Fibroblast of skin of scalp (primary cell): ENCODE measurements at places on chromosomes 3 and 15.

DNA sequence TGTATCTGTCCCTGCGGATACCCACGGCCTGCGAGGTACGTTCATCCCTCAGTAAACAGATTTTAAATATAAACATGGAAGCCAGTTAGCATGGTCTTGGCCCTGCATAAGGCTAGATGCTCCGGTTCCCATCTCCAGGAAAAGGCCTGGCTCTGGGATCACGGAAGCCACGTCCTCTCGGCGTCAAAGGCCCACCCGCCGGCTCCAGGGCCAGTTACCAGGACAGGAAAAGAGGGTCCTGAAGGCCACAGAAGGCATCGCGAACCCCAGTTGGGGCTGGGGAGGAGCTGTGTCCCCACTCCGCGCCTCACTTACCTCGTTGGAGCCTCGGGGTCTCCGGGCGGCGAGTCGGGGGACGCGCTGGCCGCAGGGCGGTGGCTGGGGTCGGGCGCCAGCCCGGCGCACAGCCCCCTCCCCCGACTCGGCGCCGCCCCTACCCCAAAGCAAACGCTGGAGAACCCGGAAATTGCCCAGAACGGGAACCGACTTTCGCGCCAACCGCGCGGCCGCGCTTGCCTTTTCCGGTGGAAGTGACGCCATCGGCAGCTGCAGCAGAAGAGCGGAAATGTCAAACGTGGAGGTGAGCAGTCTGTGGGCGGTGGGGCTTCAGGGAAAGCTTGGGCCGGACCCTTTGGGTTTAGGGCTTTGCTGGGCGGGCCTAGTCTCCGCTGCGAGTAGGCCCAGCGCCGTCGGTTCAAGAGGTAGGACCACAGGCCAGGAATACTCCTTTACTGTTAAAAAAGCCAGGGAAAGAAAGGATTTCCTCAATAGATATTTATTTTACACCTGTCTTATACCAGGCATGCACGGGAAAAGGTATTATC is at the start of gene TOPBP1:
TOPBP1 (minus strand) TSS at position 488 of the 824 bp plus-strand sequence. CDS start 814 bp downstream, outside the sequence.
- DNase-seq = peak; percentile 66

DNA sequence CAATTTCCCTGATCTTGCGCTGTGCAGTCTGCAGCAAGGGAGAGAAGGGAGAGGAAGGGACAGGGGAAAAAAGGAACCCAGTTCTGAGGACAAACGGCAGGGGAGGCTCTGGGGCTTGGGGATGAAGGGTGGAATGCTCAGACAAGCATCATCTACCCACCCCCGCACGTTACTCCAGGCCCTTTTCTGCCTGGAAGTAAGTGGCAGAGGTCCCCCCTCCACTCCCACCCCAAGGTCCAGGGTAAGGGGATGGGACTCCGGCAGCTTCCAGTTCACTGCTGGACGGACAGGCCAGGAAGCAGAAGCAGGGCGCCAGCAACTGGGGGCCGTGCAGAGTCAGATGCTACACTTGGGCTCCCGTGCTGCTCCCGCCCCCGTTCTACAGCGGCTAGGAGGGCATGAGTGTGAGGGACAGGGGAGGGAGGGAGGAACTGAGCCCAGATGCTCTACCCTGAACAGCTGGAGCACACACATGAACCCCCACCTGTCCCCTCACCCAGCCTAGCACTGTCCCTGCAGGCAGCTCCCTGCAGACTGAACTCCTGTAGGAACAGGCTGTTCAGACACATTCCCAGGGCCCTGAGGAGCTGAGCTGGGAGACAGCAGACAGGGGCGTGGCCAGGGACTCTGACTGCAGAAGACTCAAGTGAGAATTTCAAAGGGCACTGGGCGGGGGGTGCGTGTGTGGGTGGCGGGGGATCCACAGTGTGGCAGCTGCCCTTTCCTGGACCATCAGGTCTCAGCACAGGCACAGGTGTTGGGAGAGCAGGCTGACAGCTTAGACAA is 59.7 kb downstream of the SENP2 start:
- no peak for DNase-seq

- DNase-seq = no peak
These were observed 18.7 kb upstream of the PDE8A start for GRCh38 chr15:84962955-84963354.

DNA sequence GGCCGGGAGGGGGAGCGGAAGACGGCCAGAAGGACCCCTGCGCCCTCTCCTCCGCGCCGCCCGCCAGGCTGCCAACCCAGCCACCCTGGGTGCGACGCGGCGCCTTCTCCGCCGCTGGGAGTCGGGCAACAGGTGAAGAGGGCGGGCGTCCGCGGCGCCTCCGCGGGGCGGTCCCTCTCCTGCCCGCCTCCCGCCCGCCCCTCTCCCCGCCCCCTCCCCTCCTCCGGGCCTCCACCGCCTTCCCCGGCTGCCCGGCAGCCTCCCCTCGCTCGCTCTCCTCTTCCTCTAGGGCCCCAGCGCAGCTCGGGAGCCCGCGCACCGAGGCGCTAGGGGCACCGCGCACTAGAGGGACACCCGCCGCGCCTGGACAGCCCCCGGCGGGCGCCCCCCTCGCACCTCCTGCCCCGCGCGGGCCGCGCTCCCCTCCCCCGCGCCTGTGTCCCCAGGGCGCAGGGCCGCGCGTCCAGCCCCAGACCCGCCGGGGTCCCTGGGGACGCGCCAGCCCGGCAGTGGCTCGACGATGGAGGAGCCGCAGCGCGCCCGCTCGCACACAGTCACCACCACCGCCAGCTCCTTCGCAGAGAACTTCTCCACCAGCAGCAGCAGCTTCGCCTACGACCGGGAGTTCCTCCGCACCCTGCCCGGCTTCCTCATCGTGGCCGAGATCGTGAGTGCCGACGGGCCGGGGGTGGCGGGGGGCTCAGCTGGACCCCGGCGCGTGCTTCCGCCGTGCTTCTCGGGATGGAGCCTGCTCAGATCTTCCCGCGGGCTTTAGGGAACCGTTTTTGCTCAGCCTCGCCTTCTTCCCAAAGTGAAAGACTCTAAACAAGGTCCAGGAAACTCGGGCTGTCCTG is at the start of gene CMTM8:
CMTM8 (plus strand) TSS at position 228 of the 854 bp plus-strand sequence; CDS start at position 521, 293 bp downstream.
- DNase-seq = peak; percentile 27

DNA sequence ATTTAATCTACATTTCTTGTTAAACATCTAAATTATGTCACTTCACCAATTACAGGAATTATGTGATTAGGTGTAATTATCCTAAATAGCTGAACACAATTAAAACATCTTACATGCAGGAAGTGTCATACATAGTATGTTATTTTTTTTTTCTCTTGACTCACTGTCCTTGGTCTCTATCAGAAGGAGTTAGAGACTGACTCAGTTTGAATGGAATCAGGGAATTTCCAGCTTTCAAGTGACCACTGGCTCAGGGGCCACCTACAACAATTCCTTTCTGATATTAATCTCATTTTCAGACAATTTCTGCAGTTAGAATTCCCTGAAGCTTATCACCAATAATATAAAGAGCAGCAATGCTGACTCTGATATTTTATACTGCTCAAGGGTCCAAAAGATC is 400.7 kb downstream of the ROBO1 start:
- DNase-seq = peak; percentile 48

- no peak for DNase-seq
These were observed 476.0 kb downstream of the MFSD1 start for GRCh38 chr3:159277814-159278213.

- peak; percentile 7 for DNase-seq
These were observed 376.8 kb upstream of the SEMA6D start for GRCh38 chr15:47340571-47340920.

- no peak for DNase-seq
These were observed 381.0 kb downstream of the SOX2 start for GRCh38 chr3:182092662-182093262.

DNA sequence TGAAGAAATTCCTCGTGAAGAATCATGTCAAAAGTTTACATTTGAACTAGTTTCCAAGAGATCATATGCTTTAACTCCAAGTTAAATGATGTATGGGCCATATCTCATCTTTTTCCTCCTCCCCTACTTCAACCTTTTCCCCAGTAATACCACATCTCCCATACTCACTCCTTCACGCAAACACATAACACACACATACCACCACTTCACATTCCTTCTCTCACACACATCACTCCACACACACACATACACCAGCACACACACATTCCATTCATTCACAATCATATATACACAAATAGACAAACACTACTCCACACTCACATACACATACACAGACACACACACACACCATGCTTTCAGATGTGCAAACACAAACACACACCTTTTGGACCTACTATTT is 769.0 kb upstream of the NR2F2 start:
- peak; percentile 60 for DNase-seq

DNA sequence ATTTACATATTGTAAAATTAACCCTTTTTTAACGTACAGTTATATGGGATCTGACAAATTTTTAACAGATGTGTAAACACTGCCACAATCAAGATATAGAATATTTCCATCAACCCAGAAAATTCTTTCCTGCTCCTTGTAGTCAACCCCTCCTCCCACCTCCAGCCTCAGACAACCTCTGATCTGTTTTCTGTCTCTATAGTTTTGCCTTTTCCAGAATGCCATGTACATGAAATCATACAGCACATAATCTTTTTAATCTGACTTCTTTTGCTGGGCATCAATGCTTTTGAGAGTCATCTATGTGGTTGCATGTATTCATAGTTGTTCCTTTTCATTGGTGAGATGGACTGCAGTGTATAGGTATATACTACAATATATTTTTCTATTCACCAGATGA is 153.0 kb downstream of the SMAD6 start:
- peak; percentile 53 for DNase-seq

- DNase-seq = no peak
These were observed 58.8 kb downstream of the TUBGCP4 start for GRCh38 chr15:43429687-43430086.

- no peak for DNase-seq
These were observed 1.8 kb upstream of the ABTB1 start for GRCh38 chr3:127670761-127671522.

DNA sequence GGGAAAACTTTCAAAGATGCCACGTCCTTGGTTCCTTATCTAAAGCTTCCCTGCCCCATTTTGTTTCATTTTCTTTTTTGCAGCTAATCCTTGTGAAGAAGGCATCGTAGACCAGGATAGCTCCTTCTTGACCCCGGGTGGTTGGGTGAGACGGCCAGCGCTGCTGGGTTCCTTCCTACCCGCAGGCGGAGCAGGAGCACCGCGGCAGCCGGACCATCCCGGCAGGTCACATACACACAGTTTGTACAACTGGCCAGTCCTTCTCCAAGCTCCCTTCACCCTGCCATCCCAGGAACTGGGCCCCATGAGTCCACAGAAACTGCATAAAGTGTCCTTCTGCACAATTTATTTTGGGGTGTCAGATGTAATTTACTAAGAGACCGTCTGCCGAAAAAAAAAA is 83.9 kb downstream of the MEGF11 start:
- DNase-seq = no peak

- DNase-seq = peak; percentile 31
These were observed 230.3 kb downstream of the SCAPER start for GRCh38 chr15:76674883-76675282.

DNA sequence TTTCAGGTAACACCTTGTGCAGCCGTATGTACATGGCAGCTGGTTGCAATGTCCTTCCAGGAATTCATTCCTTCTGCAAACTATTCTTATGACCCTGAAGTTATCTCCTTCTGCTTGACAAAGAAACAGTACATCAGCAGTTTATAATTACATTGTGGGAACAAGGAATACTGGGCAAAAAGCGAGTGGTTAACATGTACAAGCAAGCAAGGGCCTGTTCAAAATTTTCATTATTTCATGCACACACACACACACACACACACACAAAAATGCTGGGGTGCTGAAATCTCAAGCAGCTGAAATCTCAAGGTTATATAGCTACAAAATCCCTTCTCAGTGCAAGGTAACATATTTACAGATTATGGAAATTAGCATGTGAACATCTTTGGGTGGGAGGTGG is 30.7 kb downstream of the GTPBP8 start:
- DNase-seq = no peak

GRCh38 chr3:126538966-126539365 is 15.0 kb downstream of the CHST13 start:
- no peak for DNase-seq

DNA sequence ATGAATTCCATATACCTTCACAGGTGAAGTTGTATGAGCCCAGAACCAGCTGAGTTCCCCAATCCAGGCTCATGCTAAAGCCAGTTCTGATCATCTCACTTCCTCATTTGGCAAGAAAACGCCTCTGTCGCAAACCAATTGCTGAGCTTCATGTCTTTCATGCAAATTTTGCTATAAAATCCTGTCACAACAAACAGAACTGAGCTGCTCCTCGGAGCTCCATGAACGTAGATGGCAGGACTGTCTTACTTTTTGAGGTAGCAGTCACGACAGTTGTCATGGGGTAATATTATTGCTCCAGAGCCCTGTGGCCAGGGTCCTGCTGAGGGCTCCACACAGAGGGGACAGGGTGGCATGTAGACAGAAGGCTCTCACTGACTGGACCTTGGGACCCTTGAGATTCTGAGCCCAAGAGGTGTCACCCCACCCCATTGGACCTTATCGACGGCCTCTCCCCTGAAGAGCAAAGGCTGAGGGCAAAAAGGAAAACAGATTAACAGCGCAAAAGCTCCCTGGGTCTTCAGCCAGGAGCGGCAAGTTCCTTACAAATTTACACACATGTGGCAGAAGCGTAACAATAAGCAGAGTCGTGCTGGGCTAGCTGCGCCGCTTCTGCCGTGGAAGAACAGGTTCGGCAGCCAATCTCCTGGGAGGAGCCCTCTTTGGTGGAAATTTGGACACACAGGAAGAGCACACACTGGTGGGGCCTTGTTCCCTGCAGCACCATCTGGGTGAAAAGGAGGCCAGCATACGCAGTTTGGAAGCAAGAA is 249.2 kb downstream of the OPA1 start:
- DNase-seq = no peak

DNA sequence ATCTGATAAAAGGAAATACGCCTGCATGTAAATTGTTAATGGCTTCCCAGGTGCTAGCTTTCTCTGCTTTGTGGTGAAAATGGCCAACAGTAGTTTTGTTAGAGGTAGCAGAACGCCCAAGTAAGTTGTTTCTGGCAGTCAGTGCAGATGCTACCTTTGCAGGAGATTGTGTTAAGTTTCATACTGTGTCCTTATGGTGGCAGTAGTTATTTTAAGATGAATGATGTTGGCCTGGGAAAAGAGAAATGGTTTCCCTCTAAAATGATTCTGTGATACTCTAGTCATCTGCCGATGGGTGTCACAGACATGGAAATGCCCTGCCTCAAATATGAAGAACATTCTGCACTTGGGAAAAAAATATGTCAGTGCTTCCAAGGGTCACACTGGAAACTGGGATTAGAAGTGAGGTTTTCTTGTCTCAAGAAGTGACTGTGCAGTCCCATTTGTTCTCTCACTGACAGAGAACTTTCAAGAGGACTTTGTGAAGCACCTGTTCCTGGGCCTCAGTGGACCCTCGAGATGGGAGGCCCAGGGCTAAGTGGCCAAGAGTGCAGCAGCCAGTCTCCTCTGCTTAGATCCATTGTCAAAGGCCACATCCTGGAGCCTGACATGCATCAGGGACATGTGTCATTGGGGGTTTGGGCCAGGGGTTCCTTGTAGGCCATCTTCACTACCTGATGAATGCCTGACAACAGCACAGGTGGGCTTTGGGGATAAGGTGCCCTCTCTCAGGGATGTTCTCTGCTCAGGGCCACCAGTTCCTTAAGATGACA is 393.3 kb downstream of the CACNA2D3 start:
- no peak for DNase-seq

DNA sequence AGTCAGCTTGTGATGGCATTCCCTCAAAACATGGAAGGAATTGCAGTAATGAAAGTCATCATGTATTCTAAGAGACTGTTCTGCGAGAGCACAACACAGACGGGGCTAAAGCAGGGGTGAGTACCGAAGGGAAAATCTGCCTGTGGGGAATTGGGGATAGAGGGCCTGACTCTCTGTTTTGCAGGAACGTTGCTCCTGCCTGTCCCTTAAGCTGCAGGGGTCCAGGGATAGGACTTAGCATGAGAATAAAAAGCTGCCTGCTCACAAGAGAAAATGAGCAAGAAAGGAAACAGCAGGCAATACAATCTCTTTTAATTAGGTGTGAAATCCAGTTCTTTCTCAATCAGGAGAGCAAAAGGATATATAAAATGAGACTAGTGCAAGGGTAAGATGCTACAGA is 62.2 kb downstream of the TIGIT start:
- DNase-seq = no peak
